ENCODE measurements at places on chromosomes 12 and 14. TPM values are rescaled to one million over a fixed set of nuclear protein-coding genes. Genes with fewer than 3 reads are reported as not detected.

The TSPAN9 gene
- total RNA-seq = 9.8 TPM

The CISTR gene
- not detected for total RNA-seq

The MAPKAPK5 gene
- 78.8 TPM for total RNA-seq

The RPL10L gene
- total RNA-seq = 6.9 TPM

The GSC gene
- 11.0 TPM for total RNA-seq

The HRK gene
- 0.29 TPM for total RNA-seq

The DPPA3 gene
- not detected for total RNA-seq

The FOXM1 gene
- total RNA-seq = 38.8 TPM

The ASCL4 gene
- not detected for total RNA-seq

The COQ10A gene
- total RNA-seq = 13.4 TPM

The SELPLG gene
- total RNA-seq = 0.23 TPM

The GTF2H3 gene
- 59.7 TPM for total RNA-seq

The CACNA2D4 gene
- total RNA-seq = 0.74 TPM

The DNM1L gene
- total RNA-seq = 75.5 TPM

The ADCY4 gene
- total RNA-seq = not detected

The FZD10 gene
- 0.17 TPM for total RNA-seq

The TMEM52B gene
- 0.57 TPM for total RNA-seq

The ACRBP gene
- not detected for total RNA-seq

The SPATS2 gene
- 32.3 TPM for total RNA-seq

The OR11H12 gene
- total RNA-seq = not detected

The FAR2 gene
- total RNA-seq = 21.9 TPM

The PTPRO gene
- 3.0 TPM for total RNA-seq

The ANKRD33 gene
- not detected for total RNA-seq

The CIROP gene
- not detected for total RNA-seq

The RND1 gene
- 4.7 TPM for total RNA-seq

The FAM186B gene
- total RNA-seq = 0.30 TPM

The ZFHX2 gene
- 0.23 TPM for total RNA-seq

The FAM177A1 gene
- 53.9 TPM for total RNA-seq

The C12orf56 gene
- total RNA-seq = not detected

Data from Daoy (cell line).